ENCODE measurements at places on chromosomes 6 and 20.

GRCh38 chr20:53611449-53611894 is 17.8 kb upstream of the ZNF217 start:
- no peak for DNase-seq

GRCh38 chr6:117590447-117590846 is 11.9 kb downstream of the GOPC start:
- no peak for DNase-seq

DNA sequence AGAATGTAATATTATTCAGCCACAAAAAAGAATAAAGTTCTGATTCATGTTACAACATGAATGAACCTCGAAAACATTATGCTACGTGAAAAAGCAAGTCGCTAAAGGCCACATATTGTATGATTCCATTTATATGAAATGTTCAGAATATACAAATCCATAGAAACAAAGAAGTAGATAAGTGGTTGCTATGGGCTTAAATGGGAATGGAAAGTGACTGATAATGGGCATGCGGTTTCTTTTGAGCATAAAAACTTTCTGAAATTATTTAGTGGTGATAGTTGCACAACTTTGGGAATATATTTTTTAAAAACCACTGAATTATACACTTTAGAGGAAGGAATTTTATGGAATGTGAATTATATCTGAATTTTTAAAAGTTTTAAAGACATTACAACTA is 33.4 kb upstream of the TCP11 start:
- DNase-seq: no peak

GRCh38 chr6:168238159-168238909 is 81.2 kb downstream of the DACT2 start:
- no peak for DNase-seq

DNA sequence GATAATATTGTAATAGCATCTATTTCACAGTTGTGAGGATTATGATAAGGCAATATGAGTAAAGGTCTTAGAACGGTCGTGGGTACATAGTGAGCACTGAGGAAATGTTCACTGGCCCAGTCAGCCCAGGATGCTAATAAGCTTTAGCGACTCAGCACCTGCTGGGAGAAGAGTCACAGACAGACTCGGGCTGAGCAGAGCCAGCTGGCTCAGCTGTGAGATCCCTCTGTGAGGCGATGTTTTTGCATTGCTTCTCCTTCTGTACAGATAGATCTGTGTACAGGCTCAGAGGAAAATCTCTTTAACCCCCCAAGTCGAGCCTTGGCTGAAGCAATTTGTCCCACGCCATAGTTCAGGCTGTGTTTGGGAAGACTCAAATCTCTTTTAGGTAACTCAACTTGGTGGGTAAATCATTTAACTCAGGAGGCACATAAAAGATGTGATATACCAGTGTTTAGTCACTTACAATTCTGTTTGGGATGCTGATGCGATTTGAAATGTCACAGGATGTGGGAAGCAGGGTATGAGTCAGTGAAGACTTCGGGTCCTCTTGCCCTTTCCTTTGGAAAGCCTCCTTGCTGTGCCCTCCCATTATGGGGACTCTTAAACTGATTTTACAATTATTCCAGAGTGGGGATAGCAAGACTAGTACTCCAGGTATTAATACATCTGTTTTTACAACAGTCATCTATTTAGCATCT is 53.1 kb downstream of the PHACTR1 start:
- no peak for DNase-seq

- no peak for DNase-seq
Measured at GRCh38 chr6:26295691-26296555, 69.1 kb upstream of the BTN3A2 start.

DNA sequence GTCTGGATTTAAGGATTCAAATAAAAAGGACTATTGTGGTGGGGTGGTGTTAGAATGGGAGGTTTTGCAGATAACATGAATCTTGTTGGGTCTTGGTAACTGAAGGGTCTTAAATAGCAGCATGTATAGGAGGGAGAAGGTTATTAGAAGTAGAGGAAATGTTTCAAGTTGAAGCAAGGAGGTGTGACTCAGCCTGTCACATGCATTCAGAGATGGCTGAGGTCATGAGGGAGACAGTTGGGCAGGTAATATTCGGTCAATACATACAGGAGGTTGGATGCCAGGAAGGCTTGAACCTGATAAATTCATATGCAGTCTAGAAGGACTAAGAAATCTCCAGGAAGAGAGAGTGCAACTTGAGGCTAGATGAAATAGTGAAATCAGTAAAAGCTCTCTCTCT is 6.1 kb downstream of the KLHL31 start:
- no peak for DNase-seq

DNA sequence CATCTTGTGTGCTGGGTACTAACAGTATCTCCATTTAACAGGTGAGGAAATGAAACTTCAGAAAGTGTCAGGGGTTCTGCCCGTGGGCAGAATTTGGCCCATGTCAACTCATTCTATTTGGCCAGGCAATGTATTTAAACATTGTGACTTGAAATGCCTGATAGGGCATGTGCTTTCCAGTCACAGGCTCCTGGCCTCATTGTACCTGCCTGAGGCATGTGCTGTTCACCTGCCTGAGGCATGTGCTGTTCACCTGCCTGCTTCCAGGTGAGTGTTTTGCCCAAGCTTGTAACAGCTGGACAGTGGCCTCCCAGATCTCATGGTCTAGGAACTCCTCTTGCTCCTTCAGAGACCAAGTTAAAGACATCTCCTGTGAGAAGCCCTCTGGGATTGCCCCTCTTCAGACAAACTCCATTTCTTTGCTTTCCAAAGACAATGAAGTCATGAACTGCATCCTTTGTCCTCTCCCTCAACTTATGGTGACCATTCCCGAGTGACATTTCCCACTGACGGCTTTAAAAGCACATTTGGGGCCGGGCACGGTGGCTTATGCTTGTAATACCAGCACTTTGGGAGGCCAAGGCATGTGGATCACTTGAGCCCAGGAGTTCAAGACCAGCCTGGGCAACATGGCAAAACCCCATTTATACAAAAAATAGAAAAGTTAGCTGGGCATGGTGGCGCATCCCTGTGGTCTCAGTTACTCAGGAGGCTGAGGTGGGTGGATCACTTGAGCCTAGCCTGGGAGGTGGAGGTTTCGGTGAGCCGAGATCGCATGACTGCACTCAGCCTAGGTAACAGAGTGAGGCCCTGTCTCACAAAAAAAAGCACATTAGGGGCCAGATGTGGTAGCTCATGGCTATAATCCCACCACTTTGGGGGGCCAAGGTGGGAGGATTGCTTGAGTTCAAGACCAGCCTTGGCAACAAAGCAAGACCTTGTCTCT is 48.7 kb downstream of the BCAS4 start:
- DNase-seq: no peak

GRCh38 chr6:138092686-138093085 is 14.5 kb downstream of the PERP start:
- no peak for DNase-seq

DNA sequence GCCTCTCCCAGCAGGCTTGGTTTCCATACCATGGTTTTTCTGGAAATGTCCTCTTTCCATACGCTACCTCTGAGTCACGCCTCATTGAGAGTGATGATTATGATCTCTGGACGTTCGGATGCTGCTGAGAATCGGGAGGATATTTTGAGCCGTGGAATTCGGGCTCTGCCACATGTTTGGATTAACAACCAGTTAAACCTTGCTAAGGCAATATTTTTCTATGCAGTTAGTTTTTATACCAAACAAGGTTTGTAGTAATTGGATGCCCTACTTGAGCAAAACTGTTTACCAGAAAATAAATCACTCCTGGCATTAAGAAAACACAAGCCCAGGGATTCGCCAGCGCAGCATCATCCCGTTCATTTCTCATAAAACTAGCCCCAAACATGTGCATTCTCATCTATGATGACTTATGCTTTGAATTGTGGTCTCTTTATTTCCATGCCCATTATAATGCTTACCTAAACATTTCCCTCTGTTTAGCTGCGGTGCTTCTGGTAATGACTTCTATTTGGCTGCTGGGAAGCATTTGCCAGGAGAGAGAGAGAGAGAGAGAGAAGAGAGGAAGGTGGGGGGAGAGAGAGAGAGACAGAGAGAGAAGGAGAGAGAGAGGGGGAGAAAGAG is 198.9 kb downstream of the CLIC5 start:
- DNase-seq: no peak

DNA sequence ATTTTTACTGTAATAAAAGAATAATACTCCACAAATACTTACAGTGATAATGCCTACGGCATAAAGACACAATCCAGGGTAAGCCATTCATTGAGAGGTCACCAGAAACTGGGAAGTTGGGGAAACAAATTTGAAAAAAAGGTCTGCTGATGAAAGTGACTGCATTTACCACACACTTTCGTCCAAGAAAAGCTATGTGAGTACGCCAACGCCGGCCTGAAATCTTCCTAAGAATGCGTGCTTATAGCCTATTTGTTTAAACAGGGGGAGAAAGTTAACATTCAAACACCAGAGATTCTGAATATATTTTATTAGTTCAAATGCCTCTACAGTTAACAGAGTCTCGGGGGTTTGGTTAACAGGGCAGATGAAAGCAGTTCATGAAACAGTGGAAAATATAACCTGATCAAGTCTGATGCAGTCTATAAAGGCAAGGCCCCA is 657 bp upstream of the LTV1 start:
- no peak for DNase-seq

- no peak for DNase-seq
Measured at GRCh38 chr20:4050203-4050980, 35.0 kb upstream of the RNF24 start.

DNA sequence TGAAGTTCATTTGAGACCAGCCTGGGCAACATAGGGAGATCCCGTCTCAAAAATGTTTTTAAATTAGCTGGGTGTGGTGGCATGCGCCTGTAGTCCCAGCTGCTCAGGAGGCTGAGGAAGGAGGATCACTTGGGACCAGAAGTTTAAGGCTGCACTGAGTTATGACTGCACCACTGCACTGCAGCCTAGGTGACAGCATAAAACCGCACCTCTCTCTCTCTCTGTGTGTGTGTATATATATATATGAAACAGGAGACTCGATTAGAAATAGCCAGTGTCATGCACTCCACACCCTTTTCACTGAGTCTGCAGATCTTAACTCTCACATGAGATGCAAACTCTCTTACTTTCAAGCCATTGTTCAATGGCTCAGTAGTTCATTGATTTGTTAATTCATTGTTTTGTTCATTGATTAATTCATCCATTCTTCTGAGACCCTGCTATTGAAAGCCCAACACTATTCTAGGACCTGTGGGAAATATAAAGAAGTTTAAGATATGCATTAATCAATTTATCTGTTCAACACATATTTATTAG is 52.4 kb upstream of the MRPS10 start:
- DNase-seq: no peak

GRCh38 chr6:54868556-54868955 is 22.0 kb downstream of the FAM83B start:
- DNase-seq: no peak

GRCh38 chr20:23039136-23039875 is 4.2 kb downstream of the SSTR4 start:
- no peak for DNase-seq

- no peak for DNase-seq
Measured at GRCh38 chr20:50427719-50428083, 82.5 kb upstream of the PTPN1 start.

DNA sequence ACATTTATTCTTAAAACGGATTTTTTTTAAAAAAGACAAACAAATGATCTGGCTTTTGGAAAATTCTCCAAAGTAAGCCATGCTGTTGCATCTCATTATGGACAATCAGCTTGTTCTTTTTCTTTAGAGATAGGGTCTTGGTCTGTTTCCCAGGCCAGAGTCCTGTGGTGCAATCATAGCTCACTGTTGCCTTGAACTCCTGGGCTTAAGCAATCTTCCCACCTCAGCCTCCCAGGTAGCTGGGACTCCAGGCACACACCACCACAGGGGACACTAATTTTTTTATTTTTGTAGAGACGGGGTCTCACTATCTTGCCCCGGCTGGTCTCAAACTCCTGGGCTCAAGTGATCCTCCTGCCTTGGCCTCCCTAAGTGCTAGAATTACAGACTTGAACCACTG is 45.9 kb upstream of the TGM3 start:
- DNase-seq: no peak

DNA sequence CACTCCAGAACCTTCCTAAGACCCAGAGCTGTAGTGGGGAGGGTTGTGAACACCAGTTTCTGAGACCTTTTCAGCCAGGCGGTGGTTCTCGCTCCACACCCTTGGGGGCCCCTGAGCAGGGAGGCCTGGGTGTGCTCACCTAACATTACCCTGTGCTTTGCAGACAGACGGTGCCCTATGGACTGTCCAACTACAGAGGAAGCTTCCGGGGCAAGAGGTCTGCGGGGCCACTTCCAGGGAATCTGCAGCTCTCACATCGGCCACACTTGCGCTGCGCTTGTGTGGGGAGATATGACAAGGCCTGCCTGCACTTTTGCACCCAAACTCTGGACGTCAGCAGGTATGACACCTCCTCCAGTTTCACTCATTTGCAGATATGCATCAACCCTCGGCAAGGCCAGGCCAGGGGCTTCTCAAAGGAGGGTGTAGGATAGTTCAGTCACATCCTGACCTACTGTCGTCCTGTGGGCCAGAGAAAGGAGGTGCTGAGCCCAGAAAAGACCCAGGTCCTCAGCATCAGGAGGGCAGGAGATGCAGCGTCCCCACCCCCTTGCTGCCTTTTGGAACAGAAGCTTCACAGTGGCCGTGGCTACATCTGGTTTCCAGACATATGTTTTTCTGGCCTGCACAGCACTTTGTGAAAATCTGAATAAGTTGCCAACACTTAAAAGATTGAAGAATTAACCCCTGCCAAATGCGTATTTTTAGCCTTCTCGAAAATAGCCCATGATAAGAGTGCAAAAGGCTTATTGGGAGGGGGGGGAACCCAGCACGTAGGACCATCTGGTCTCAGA is 20.6 kb downstream of the EDN3 start:
- DNase-seq: no peak

- no peak for DNase-seq
Measured at GRCh38 chr20:2042400-2042799, 48.5 kb upstream of the PDYN start.

- DNase-seq: no peak
Measured at GRCh38 chr6:82045965-82046756, 201.4 kb downstream of the IBTK start.
